Cerebellar nuclear complex (tissue), 1 donor: ENCODE measurements at places on chromosomes 7 and 10.

DNA sequence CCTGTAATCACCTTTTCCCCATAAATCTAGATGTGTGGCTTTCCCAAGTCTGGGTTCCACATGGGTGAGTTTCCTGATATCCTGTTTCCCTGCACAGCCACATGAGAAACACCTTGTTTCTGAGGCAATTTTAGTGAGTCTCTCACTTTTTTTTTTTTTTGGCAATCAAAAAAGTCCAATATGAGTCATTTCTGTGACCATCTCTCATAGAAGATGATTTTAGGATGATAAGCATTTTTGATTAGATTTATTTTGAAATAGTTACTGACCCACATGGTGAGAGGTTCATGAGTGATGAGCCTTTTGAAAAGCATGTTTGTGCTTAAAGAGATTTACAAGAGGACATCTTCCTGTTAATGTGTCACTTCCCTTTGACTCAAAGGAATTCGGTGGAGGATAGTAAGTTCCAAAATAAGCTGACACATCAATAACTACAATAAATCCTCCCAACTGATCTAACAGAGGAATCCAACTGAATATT, 464.0 kb downstream of the INHBA start:
- DNase-seq: no peak

DNA sequence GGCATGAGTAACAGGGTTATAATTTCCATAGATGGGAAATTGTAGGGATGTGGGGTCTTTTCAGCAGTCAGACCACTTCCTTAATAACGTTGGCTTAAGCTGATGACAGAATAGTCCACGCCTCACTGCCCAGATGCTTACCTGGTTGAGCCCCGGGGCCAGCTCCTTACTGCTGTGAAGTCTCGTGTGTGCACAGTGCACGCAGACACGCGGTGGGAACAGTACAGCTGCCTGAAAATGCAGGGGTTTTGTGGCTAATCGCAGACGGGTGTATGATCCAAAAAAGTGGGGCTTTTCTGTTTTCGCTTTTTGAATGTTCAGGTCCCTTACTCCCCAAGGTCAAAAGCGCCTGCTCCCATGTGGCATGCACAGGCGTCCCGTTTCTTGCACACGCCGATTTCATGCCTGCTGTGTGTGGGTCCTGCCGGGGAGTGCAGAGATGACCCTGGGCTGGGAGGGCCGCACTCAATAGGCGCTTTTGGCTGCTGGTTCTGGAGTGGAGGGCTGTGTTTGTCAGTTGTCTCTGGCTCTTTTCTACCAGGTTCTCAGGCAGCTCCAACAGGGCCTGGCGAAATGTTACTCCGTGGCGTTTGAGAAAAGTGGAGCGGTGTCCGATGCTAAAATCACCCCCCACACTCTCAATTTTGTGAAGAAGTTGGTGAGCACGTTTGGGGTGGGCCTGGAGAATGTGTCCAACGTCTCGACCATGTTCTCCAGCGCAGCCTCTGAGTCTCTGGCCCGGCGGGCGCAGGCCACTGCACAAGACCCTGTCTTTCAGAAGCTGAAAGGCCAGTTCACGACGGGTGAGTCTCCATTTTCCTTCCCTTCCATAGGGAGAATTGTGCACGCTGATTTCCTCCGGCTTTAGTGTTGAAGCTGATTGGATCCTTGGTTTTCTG, 116.0 kb downstream of the TRRAP start:
- DNase-seq: no peak

DNA sequence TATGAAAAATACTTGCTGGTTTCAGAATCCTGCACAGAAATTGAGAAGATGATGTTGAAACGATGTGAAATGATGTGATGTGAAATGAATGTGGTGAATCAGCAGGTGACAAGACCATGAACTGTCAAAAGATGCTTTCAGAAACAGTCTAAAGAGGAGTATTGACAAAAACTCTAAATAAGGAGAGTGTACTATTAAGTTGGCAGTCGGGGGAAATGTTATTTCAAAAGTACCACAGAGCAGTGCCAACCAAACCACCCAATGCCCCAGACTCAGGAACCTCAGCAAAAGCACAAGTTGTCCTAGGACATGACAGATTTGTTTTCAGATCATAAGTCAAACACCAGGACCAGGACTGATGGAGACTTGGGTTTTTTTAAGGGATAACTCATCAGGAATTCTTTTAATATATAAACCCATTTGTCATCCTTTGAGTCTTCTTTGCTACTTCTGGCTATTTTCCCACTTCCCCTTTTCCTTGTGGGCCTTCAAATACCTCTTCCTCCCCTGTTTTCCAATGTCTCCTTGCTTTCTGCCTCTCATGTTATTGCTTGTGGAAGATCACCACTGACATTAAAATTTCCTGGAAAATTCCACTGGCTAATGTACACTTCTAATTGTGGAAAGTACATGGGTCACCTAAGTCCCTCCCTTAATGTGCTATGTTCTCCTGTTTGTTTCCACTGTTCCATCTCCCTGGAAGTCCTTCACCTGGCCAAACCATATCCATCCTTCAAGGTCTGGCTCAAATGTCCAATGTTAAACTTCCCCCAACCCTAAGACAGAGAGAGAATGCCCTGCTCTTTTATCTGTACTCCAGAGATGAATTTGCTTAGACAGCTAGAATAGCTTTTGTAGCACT, 10.2 kb upstream of the PPP1R3C start:
- no peak for DNase-seq

- DNase-seq: no peak
Observed at GRCh38 chr10:42242135-42242805, 396.1 kb downstream of the ZNF33B start.

DNA sequence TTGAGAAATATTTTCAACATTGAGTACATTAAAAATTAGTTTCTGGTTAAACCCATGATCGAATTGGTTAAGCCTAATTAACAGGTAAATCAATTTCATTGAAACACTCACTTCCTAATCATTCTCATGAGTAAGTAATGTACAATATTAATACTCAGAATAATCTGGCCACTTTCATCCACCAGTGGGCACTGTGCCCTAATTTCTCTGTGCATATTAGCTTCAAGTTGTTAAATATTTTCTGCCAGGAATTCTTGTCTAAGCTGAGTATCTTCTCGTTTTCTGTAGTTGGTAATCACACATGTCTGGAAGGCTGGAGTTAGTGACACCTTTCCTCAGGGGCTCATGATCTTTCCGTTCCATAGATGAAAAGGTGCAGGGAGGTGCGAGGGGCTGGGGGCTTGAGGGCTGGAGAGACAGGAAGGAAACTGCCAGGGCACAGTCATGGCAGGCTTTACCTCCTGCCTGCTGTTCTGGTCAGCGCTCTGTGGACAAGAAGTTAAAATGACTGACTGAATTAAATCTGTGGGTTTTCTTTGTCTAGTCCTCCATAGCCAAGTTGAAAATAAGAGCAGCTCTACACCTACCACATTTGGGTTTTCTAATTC, 71.9 kb downstream of the WIPF3 start:
- peak; percentile 44 for DNase-seq

DNA sequence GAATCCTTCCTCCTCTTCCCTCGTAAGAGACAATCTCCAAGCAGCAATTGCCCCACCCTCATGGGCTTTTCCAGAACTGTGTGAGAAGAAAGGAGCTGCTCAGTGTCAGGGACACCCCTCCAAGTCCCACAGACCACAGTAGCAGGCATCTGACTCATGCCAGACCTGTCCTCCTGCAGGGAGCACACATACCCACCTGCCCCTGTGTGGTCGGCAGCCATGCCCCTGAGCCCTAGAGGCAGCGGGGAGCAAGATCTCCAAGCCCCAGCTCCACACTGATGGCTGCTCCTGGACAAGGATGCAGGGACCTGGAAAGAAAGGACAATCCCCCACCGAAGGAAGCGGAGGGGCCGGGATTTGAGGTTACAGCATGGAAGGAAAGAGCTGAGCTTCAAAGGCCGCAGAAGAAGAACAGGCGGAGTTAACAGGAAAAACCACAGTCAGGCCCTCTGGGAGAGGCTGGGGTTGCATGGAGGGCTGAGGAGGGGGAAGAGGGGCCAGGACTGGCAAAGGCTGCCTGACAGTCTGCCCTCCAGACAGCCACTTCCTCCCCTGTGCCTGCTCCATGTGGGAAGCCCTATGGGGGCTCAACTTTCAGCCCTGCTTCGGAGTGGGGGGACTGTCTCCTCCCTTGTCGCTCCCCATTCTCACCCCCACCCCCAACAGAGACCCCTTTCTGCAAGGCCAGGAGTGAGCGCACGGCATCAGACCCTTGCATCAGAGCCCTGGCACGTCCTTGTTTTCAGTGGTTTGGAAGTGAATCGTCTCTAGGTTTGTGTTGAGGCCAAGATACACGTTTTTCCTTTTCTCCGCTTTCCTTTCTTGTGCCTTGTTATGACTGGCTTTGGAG, 46.8 kb downstream of the ASB13 start:
- no peak for DNase-seq

DNA sequence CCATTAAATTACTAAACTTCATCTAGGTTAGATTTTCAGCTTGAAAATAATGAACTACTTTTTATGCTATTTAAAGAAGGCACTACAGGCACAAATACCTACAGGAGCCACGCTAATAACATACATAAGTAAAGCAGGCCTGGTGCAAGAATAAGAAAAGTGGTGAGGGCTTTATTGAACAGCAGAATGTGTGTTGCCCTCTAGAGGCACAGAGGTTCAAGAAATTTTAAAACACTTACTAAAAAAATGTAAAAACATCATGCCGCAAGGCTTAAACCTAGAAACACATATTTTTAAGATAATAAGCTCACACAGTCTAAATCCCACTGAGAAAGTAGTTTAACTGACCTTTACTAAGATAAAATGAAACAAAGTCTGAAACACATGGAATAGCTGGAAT, 20.3 kb downstream of the CACUL1 start:
- no peak for DNase-seq

GRCh38 chr10:60549686-60550085, 160.0 kb upstream of the ANK3 start:
- DNase-seq: no peak

DNA sequence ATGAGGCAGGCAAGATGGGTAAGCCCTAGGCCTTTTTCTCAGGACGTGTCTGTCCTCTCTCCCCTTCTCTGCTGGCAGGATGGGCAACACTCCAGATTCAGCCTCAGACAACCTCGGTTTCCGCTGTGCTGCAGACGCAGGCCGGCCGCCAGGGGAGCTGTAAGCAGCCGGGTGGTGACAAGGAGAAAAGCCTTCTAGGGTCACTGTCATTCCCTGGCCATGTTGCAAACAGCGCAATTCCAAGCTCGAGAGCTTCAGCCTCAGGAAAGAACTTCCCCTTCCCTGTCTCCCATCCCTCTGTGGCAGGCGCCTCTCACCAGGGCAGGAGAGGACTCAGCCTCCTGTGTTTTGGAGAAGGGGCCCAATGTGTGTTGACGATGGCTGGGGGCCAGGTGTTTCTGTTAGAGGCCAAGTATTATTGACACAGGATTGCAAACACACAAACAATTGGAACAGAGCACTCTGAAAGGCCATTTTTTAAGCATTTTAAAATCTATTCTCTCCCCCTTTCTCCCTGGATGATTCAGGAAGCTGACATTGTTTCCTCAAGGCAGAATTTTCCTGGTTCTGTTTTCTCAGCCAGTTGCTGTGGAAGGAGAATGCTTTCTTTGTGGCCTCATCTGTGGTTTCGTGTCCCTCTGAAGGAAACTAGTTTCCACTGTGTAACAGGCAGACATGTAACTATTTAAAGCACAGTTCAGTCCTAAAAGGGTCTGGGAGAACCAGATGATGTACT, 13.1 kb downstream of the PHKG1 start:
- peak; percentile 38 for DNase-seq

DNA sequence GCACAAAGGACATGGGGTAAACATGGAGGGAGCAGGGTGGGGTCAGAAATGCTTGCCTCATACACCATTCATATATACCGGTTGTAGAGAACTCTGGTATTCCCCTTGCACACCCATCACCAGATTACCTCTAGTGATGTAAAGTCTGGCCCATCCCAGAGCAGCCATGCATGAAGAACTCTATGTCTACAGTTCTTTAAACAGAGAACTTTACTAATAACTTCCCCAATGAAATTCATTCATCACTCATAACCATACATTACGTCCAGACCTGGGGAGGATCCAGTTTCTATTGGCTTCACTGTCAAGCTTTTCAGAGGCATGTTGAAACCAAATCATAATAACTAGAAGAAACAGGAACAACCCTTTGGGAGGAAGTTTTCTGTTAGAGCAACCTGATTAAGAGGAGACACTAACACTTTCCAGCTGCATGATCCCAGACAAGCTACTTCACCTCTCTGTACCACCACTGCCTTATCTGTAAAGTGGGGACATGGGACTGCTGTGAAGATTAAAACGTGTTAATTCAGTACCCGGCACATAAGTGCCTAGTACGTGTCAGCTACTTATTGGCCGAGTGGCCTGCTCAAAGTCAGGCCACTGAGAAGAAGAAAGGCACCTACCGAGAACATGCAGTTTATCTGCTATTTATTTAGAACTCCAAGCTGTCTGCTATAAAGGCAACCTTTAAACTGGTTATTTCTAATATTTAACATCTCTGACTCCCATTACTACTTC, 59.7 kb downstream of the IGF2BP3 start:
- DNase-seq: no peak

GRCh38 chr7:123410273-123410904, 124.0 kb downstream of the IQUB start:
- no peak for DNase-seq

DNA sequence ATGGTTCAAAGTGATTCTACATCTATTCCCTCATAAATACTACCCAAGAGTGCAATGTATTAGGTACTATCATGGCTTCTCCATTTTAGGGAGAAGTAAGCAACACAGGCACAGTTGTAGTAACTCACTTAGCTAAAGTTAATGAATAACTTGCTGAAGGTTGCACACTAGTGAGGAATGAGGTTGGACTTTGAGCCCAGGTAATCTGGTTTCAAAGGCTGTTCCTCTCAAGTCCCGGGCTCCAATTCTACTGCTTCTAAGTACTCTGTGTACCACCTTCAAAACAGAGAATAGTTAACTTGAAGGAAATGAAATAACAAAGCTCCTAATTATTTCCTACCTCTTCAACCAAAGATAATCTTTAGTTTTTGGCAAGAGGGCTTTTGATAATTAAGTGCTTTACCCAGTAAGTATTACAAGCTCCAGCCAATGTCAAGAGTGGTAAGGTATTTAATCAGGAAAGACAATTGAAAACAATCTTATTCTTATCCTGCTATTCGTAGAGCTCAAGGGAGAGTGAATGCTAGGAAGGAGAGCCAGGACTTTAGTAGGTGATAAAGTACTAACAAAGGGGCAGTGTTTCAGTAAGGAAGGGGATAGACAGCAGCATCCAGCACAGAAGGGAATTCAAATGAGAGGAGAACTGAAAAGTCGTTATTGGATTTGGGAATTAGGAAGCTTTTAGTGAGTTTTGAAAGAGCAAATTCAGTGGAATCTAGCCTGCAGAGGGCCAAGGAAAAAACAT, 158.2 kb upstream of the PTPRZ1 start:
- no peak for DNase-seq
